ENCODE measurements at places on chromosomes 2 and 18.

GRCh38 chr2:218658671-218659257 is 659 bp downstream of the ZNF142 start:
- DNase-seq = no peak

GRCh38 chr2:150051004-150051403 is 436.5 kb downstream of the RND3 start:
- no peak for DNase-seq

GRCh38 chr2:219698748-219699439 is 71.5 kb downstream of the SLC4A3 start:
- DNase-seq = no peak

- DNase-seq = no peak
These were observed 62.3 kb upstream of the NYAP2 start for GRCh38 chr2:225337183-225337582.

GRCh38 chr2:101410746-101411145 is 23.4 kb upstream of the CREG2 start:
- DNase-seq = no peak

All from NCI-H1048 (cell line).